ENCODE measurements at places on chromosomes 2 and 18.

- no peak for DNase-seq
Measured at GRCh38 chr2:19786408-19787058, 115.2 kb downstream of the TTC32 start.

GRCh38 chr18:58599106-58599505 is 29.8 kb downstream of the ALPK2 start:
- no peak for DNase-seq

DNA sequence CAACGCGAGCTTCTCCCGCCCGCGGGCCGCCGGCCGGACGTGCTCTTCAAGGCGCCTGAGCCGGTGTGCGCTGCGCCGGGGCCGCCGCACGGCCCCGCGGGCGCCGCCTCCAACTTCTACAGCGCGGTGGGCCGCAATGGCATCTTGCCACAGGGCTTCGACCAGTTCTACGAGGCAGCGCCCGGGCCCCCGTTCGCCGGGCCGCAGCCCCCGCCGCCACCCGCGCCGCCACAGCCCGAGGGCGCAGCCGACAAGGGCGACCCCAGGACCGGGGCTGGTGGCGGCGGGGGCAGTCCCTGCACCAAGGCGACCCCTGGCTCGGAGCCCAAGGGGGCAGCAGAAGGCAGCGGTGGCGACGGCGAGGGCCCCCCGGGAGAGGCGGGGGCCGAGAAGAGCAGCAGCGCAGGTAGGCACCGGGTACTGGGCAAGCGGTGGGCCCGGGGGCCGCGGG is 676 bp downstream of the HOXD11 start:
- DNase-seq, result no peak

GRCh38 chr2:60954139-60954538 is 63.4 kb upstream of the PEX13 start:
- DNase-seq, result no peak

- no peak for DNase-seq
Measured at GRCh38 chr2:176997792-176998169, 214.8 kb upstream of the HNRNPA3 start.

DNA sequence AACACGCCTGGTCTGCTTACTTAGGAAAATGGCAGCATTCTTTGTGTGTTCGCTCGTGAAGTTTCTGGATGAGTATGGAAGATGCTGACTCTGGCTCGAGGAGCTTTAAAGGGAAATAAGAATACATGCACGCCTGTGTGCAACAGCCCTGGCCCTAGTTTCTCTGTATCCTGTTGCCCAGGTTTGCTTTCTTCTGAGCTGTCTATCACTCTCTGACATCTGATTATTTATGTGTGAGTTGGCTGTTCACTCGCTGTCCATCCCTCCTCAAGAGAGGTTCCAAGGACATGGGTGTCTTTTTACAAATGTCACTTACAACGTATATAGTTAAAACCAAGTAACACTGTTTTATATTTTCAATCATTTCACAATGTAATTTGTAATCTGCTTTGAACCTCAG is 16.0 kb downstream of the SLC9A2 start:
- no peak for DNase-seq

DNA sequence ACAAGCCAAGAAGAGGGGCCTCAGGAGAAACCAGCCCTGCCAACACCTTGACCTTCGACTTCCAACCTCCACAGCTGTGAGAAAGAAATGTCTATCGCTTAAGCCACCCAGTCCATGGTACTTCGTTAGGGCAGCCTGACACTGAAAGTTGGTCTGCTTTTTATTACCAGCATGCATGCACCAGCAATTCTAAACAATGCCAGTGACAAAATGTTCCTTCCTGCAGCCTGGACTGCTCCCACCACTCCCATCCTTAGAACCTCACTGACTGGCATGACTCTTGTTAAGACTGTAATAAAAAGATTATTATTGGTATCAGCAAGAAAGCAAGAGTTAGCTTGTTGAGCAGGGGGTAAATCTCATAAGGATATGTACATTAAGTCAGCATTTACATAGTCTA is 33.6 kb downstream of the TMEM177 start:
- DNase-seq, result no peak

DNA sequence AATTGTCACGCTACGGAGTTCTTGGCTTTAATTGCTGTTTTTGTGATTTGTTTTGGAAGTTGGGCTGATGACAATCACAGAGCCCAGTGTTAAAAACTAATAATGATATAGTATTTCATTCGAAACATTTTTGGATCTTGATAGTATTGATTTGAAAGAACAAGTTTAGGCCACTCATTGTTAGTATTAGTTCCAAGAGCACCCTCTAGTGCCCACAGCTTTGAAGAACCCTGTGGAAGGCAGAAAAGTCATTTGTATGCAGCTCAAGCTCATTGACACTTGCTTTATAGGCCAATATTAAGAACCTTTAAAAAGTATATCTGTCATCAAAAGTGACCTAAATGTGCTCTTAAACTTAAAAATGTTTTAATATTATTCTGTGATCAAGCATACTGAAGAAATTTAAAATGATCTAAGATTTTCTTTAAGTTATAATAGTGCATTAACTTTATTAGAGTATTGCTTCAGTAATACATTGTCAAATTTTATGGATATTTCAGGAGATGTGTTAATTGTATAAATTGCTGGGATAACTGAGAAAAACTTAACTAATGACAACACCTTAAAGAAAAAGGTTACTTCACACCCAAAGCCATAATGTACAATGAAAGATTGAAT is 191.0 kb downstream of the GRB14 start:
- no peak for DNase-seq

- DNase-seq, result no peak
Measured at GRCh38 chr2:99974682-99975375, 167.6 kb downstream of the AFF3 start.

GRCh38 chr2:229586746-229587705 is 127.3 kb downstream of the DNER start:
- no peak for DNase-seq

DNA sequence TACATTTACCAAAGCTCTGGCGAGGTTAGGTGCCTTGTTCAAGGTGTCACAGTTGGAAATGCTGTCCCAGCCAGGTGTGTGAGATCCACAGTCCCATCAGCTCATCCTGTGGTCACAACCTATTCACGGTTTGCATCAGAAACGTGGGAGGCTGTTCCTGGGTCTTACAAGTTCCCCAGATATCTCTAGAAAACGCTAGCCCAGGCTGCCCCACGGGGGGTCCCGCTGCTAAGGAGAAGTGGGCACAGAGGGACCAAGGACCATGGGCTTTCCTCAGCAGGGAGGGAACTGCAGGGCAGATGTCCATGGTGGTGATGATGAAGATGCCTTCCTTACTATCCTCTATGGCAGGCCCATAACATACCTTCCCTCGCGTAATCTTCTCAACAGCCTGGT is 649 bp downstream of the FECH start:
- DNase-seq, result no peak

DNA sequence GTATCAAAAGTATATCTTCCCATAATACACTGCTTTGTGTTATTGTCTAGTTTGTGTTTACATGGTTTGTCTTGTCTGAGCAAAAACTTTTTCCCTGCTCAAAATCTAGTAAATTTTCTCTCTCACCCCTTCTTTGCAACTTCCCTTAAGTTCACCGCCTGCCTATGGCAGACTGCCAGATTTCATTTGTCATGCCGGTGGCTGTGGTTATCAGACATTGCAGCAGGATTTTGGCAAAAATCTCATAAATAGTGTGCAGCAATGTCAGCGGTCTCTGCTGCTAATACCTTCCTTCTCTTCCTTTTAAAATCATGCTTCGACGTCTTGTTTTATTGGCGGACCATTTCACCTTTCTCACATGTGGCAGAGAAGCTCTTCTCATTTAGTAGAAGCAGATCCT is 45.6 kb upstream of the TMEM178A start:
- no peak for DNase-seq

GRCh38 chr2:228430986-228431385 is 249.5 kb upstream of the SPHKAP start:
- DNase-seq, result no peak

DNA sequence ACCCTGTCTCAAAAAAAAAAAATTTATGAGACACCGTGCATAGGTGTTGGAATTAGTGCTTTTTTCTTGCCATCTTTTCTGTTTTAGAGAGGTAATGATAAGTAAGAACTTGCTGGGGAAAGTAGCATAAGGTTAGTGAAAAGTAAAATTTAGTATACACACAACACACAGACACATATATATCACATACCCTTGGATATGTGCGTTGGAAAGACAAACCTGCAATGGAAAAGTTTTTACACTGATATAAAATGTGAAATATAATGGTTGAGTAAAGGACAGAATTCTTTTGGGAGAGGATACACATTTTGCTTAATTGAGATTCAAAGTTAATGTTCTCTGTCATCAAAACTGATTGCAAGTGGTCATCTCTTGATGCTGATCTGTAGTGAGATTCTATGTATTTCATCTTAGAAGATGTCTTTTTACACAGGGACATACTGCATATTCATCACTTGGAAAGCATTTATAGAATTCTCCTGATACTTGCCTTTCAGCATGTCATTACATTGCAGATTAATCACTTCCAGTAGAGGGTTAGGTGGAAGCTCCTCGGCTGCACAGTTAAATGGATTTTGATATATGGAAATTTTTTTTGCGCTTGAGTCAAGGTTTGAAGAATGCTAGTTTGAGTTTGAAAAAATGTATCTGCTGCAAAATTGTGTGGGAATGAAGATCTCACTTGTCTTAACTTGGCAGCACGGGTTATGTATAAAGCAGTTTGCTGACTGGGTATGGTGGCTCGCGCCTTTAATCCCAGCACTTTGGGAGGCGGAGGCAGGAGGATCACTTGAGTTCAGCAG is 13.5 kb downstream of the PPP1CB start:
- no peak for DNase-seq

- DNase-seq, result no peak
Measured at GRCh38 chr2:112074506-112074905, 19.4 kb downstream of the TMEM87B start.

DNA sequence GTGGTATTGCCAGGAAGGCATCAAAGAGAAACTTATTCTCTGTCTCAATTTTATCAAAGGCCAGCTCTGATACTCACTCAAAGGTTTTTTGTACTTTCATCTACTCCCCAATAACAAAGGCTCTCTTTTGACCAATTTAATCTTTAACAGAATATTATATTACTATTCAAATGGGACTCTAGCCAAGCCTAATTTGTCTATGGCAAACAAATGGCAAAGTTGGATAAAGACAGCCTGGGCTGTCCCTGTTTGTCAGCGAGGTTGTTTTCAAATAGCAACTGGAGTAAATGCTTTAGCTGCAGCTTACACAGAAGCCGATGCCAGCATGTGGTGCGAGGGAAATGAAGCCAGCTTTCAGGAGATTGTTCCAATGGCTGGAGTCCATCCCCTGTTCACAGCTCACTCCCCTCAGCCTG is 80.1 kb upstream of the CTNNA2 start:
- no peak for DNase-seq

DNA sequence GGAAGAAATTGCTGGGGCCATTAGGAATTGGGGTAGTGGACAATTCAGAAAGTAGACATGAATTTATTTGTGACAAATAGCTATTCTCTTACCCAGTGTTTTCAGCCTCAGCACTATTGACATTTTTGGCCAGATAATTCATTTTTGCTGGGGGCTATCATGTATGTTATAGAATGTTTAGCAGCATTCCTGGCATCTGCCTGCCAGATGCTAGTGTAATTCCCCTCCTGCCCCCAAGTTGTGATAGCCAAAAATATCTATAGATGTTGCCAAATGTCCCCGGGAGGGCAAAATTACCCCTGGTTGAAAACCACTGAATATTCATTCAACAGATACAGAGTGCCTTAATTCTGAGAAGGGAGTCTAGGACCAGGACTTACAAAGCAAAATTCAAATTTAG is 183.6 kb downstream of the BABAM2 start:
- no peak for DNase-seq

DNA sequence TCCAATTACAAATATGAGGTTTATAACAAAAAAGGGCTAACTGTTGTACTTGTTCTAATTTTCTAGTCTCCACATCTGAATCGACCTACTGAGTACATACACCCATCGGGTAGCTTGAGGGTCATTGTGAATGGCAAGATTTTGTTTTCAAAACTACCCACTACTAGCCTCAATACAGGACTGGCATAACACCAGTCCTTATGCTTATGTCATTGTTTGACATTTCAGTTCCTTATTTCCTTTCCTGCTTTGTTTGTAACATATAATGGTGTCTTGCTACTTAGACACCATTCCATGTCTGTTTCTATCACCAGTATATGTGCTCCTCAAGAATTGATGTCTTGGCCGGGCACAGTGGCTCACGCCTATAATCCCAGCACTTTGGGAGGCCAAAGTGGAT is 86.0 kb downstream of the EPHA4 start:
- DNase-seq, result no peak

DNA sequence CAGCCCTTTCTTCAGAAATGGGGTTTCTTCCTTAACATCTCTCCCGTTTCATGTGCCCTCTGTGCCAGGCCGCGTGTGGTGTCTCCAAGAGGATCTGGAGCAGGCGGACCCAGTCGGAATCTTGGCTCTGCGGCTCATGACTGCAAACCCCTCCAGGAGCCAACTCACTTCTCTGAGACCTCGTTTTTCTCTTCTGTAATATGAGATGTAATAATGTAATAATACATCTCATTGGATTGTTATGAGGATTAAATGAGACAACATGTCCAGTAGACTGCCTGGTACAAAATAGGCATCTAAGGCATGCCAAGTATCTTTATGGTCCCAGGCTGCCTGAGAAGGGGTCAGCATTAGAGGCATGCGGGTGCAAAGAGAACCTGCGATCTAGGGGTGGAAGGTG is 221.3 kb upstream of the REV1 start:
- DNase-seq, result no peak

DNA sequence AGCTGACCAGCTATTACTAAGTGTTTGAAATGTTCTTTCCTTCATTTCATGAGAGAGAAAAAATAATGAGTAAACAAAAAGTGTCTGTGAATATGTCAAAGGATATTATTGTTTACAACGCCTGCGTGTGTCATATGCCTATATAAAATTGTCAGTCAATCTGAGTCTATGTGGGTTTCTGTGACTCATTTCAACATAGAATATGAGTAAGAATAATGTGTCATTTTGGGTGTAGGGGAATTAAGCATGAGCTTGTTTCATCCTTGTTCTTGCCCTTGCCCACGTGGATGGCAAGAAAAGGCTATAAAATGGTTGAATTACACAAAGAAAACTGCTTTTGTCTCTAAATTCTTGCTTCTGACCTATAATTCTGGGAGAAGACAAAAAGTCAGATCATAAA is 466.0 kb downstream of the PTH2R start:
- no peak for DNase-seq

- no peak for DNase-seq
Measured at GRCh38 chr2:30385327-30385726, 61.7 kb upstream of the LCLAT1 start.

DNA sequence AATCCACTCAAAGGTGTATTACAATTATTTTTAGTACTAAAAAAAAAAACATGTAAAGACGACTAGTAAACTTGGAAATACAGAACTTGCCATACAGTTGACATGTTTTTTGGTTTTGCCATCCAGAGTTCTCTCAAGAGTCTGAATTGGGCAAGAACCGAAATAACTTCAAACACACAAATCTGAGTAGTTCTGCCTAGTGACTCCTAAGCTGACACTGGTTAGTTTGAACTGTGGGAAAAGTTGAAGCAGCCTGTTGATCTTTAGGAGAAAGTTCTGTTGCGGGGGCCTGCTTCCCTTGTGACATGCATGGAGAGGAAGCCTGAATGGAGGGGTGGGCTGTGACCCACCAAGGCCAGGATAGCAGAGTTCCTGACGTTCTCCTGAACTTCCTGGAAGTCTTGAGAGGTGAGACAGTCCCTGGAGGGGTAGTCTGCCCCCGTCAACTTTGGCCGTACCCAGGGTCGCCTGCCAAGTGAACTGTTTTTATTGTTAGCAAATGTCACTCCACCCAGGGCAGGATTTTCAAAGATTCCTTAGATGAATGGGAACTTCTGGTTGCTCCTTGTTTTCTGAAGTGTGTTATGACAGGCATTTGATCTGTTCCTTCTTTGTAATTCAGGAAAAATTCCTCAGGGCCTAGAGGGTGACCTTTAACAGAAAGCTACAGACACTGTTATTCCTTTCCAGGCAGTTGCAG is 85.6 kb upstream of the SPTBN1 start:
- DNase-seq, result no peak

Data from activated T-helper 1 cell treated with anti-CD3 and anti-CD28 coated beads, Interleukin-2, amount 50 U/mL, for 16 hours (primary cell).